ENCODE measurements at places on chromosomes 12 and 14. TPM values are rescaled to one million over a fixed set of nuclear protein-coding genes. Genes with fewer than 3 reads are reported as not detected.
A peak's percentile ranks its signal among the peaks of the same experiment; 100 is the strongest.

DNA sequence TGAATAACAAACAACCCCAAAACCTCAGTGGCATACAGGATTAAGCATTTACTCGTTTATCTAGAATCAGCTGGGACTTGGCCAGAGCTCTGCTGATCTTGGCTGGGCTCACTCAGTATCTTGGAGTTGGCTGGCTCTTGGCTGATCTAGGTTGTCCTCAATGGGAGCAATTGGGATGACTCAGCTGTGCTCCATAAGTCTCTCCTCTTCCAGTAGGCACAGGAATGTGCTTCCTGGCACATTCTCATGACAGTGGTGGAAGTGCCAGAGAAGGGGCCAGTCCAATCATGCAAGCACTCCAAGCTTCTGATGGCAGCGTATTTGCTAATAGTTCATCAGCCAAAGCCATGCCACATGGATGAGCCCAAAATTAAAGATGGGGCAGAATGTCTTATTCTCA, 41.7 kb upstream of the ANO4 start:
- no peak for DNase-seq

GRCh38 chr12:123958876-123959275, 13.8 kb downstream of the CCDC92 start:
- DNase-seq: no peak

DNA sequence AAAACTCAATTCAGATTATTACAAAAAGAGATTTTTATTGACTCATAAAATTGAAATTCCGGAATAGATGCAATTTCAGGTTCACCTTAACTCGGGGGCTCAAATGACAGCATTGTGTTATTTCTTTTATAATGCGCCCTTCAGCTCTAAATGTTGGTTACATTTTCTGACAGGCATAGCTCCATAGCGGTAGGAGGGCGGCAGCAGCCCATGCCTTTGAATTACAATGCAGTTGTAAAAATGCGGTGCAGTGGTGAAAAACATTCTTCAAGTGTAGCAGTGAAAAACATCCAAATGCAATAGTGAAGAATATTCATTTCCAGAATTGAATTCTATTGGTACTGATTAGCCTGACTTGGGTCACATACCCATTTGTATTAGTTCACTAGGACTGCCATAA, 215.3 kb upstream of the PKP2 start:
- DNase-seq: no peak

DNA sequence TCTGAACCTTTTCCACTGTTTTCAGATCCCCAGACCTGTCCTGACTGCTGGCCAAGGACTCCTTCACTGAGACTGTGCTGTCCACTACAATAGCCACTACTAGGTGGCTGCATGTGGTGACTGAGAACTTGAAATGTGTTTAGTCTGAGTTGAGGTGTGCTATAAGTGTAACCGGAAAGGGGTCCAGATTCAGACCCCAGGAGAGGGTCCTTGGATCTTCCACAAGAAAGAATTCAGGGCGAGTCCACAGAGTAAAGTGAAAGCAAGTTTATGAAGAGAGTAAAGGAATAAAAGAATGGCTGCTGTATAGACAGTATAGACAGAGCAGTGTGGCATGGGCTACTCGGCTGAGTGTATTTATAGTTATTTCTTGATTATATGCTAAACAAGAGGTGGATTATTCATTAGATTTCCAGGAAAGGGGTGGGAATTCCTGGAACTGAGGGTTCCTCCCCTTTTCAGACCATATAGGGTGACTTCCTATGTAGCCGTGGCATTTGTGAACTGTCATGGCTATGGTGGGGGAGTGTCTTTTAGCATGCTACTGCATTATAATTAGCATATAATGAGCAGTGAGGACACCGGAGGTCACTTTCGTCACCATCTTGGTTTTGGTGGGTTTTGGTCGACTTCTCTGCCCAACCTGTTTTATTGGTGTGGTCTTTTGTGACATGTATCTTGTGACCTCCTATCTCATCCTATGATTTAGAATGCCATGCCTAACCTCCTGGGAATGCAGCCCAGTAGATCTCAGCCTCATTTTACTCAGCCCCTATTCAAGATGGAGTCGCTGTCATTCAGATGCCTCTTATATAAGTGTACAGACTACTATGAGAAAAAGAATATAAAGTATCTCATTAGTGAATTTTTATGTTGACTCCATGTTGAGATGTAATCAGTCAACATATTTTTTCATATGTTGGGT, 70.0 kb upstream of the SRSF5 start:
- DNase-seq: peak; percentile 61

- no peak for DNase-seq
Measured at GRCh38 chr12:108712165-108712924, 19.0 kb downstream of the CORO1C start.

Gene SCNN1A
- 3.8 TPM for total RNA-seq

Measured in activated CD8-positive, alpha-beta T cell treated with anti-CD3 and anti-CD28 coated beads for 36 hours (primary cell).